Epithelial cell of proximal tubule (primary cell): ENCODE measurements at places on chromosomes 1 and 21.

- DNase-seq, result no peak
Observed at GRCh38 chr1:160579216-160579701, at the start of gene CD84. Gene CD84 (minus strand): TSS chr1:160579496. CDS start chr1:160579437, 59 bp downstream.

- DNase-seq, result no peak
Observed at GRCh38 chr1:30084909-30085571, 638.3 kb downstream of the MATN1 start.

DNA sequence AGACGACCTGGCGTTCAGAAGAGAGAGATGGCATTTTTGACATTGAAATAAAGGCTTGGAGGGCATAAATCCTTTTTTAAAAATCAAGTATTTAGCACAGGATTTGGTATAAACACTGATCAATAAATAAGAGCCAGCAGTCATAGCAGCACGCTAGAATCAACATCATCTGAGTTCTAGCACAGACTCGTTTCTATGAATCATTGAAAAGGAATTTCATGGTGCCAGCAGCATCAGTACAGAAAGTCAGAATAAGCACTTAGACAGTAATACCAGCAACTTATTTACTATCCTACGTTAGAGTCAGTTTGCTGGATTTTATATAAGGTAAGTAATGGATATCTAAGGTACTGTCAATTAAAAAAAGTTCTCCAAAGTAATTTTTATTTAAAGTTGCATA, 119.3 kb downstream of the HLCS start:
- DNase-seq, result peak; percentile 43

DNA sequence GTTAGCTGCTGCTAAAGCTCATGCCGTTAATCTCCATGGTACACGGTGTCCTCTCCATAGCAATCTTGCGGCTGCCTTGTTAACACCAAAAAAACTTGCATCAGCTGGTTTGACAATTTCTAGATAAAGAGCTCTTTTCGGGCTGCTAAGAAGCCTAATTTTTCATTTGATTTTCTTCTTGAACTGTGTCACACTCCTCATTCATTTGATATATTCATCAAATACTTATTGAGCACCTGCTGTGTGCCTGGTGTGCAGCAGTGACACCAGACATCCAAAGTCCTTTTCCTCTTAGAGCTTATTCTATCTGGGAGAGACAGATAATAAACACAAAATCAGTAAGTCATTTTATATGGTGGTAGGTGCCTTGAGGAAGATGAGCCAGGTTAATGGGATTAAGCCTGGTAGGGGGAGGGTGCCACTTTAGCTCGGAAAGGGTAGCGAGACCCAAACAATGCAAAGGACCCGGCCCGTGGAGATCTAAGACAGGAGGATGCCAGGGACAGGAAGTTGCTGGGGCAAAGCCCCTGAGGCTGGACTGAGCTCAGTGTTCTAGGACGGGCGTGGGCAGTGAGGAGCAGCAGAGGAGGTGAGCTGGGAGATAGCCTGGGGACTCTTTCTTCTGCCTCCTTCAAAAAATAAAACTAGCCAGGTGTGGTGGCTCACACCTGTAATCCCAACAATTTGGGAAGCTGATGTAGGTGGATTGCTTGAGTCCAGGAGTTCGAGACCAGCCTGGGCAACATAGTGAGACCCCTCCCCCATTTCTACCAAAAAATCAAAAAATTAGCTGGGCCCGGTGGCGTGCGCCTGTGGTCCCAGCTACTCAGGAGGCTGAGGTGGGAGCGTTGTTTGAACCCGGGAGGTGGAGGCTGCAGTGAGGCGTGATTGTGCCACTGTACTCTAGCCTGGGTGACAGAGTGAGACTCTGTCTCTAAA, 50.7 kb upstream of the LGALS8 start:
- no peak for DNase-seq

GRCh38 chr21:46480466-46480865, 21.8 kb downstream of the DIP2A start:
- DNase-seq, result no peak

DNA sequence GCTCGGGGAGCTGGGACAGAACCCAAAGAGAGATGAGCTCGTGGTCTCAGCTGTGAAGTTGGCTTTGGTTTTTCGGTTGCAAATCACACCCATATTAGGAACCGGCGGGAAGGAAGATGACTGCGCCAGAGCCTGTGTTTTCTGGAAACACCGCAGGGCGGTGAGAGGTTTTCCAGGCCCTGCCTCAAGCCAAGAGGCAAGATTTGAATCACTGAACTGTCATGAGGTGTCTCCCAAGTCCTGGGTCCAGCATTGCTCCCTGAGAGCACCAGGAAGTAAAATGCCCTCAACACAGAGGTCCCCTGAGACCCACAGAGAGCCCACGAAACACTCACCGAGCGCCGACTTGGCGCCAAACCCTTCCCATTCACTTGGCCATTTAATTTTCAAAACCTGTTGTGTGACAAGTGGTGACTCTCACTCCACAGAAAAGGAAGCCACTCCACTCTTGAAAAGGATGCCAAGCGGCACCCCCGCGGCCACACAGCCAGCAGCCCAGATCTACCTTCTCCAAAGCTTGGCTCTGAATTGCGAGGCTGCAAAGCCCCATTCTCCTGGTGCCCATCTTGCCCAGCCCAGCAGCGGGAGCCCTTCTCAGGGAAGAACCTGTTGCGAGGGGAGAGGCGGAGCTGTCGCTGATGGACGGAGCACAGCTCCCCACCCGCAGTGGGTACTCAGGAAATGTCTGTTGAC, 99.0 kb upstream of the RUNX3 start:
- DNase-seq, result no peak

DNA sequence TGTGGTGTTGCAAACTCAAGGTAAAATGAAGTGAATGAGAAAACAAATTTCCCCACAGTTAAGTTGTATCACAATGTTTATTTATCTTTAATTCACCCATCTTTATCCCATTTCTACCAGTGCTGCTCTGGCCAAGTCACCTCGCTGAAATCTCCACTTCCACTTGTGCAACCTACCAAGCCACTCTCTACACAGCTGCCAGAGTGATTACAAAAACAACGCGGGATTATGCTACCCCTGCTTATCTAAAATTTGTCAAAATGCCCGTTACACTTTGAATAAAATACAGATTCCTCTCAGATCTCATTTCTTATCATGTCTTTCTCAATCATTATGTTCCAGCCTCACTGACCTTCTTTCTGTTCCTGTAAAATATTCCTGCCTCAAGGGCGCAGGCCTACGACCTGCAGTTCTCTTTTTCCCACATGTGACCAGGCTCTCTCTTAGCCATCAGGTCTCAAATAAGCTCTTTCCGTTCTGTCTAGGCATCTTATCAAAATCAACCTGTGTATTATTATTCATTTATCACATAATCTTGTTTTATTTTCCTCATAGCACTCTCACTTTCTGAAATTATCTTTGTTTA, 95.6 kb downstream of the NTMT2 start:
- no peak for DNase-seq

DNA sequence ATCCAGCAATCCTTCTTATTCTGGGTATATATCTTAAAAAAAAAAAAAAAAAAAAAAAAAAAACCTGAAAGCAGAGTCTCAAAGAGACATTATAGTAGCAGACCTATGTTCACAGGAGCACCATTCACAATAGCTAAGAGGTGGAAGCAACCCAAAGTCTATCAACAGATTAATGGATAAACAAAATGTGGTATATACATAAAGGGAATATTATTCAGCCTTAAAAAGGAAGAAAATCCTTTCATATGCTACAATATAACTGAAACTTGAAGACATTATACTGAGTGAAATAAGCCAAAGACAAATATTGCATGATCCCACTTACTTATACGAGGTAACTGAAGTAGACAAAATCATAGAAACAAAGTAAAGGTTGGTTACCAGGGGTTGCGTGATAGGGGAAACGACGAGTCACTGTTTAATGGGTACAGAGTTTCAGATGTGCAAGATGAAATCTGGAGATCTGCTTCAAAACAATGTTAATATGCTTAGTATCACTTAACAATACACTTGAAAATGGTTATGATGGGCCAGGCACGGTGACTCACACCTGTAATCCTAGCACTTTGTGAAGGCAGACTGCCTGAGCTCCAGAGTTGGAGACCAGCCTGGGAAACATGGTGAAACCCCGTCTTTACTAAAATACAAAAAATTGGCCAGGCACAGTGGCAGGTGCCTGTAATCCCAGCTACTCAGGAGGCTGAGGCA, 29.5 kb downstream of the PIK3R3 start:
- DNase-seq, result no peak

- no peak for DNase-seq
Observed at GRCh38 chr1:246002725-246003441, 504.2 kb downstream of the SMYD3 start.

DNA sequence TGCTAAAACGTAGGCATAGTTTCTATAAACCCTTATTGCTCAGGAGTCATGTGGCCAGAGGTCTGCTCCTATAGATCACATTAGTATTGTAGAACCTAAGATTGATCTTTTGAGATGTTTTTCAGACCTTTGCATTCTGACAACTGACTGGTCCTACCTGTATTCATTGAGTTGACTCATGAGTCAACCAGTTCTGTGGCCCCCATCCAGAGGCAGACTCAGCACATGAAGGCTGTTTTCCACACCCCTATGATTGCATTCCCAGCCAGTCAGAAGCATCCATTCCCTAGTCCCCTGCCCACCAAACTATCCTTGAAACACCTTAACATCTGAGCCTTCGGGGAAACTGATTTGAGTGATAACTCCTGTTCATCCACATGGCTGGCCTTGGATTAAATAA, 451.7 kb downstream of the SIPA1L2 start:
- no peak for DNase-seq

GRCh38 chr1:106233511-106233910, 823.0 kb upstream of the PRMT6 start:
- DNase-seq, result no peak

GRCh38 chr1:193192586-193192985, 6.2 kb upstream of the B3GALT2 start:
- no peak for DNase-seq

GRCh38 chr1:62228883-62229187, 34.2 kb downstream of the L1TD1 start:
- DNase-seq, result no peak

- DNase-seq, result no peak
Observed at GRCh38 chr1:86933562-86934377, 19.3 kb downstream of the HS2ST1 start.

DNA sequence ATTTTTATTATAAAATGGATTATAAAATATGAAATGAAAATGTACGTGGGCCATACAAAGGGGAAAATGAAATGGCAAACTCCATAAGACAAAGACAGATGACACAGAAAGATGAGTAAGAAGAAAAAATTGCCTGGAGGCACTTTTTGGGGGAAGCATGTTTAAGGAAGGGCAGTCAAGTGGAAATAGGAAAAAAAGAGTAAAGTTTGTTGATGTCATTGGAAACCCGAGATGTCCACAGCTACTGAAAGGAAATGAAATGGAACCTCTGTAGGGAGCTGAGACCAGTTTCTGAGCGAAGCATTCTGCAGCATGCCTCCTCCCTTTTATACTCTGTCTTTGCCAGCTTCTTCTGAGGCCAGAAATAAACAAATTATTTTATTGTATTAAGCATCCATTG, 203.4 kb upstream of the UBE2U start:
- no peak for DNase-seq

GRCh38 chr1:54875000-54875399, 12.0 kb downstream of the DHCR24 start:
- no peak for DNase-seq

- no peak for DNase-seq
Observed at GRCh38 chr1:10968411-10968826, 44.0 kb upstream of the TARDBP start.

GRCh38 chr1:912740-913301, 10.9 kb upstream of the SAMD11 start:
- peak; percentile 48 for DNase-seq

- DNase-seq, result no peak
Observed at GRCh38 chr1:246020211-246020954, 486.7 kb downstream of the SMYD3 start.

DNA sequence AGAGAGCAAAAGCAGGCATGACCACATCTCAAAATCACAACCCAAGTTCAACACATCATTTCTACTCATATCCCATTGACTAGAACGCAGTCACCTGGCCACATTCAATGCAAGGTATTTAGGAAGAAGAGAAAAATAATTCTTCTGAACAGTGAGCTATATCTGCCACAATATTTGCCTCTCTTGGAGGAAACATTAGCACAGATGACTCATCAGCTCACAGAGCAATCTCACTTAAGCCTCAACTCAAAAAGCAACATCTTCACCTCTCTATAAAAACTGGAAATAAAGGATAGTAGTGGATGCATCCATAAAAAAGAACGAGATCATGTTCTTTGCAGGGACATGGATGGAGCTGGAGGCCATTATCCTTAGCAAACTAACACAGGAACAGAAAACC, 143.9 kb upstream of the FMN2 start:
- DNase-seq, result no peak

DNA sequence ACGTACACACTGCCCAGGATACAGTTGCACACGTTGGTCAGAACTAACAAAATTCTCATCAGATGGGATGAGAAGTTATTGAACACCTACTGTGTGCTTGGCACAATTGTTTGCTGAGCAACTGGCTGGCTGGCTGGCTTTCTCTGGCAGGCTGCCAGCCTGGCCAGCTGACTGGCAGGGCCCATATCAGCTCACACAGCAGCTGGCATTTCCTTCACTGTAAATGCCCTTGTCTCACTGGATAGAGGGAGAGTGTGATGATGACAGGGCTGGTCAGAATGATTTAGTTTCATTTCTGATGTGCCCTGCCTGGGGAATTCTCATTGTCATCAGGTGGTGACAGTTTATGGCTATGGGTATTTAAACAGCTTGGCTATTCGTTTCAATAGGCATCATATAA, 15.8 kb downstream of the CAMK2N1 start:
- DNase-seq, result no peak

DNA sequence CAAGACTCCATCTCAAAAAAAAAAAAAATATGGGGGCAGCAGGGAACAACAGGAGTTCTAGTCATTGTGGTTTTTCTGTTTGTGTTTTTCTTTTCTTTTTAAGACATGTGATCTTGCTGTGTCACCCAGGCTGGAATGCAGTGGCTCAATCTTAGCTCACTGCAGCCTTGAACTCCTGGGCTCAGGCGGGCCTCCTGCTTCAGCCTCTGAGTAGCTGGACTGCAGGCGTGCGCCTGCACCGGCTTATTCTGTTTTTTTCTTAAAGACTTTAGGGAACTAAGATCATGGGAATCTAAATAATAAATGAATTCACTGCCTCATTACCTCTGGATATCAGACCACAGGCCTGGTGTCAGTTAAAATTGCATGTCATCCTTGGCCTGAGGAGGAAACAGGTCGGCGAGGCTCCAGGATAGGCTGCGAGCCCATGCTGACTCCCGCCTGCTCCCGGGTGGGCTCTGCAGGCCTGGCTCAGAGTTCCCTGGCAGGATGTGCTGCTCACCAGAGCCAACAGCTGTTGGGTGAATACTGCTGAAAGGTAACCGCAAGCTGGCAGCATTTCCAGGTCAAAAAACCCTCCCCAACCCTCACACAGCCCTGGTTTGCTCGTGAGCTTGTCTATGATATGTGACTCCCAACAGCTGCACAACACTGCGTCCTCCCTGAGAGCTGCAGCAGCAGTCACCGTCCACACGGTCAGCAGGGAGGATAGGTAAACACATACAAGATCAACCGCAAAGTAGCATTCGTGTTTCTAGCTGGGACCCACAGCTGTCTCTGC, 58.1 kb downstream of the SCCPDH start:
- peak; percentile 16 for DNase-seq
